ENCODE measurements at places on chromosomes 6 and 20.

GRCh38 chr20:58526411-58526810, 11.2 kb upstream of the APCDD1L start:
- no peak for DNase-seq

GRCh38 chr6:133683606-133684005, 205.3 kb upstream of the TCF21 start:
- DNase-seq = no peak

GRCh38 chr6:190596-191395, 101.5 kb upstream of the DUSP22 start:
- DNase-seq = no peak

GRCh38 chr6:43762966-43763695, 6.9 kb upstream of the VEGFA start:
- DNase-seq = no peak

GRCh38 chr20:63290677-63291472, 2.1 kb upstream of the COL20A1 start:
- DNase-seq = no peak

GRCh38 chr20:59665656-59666555, 61.6 kb downstream of the PHACTR3 start:
- DNase-seq = no peak

DNA sequence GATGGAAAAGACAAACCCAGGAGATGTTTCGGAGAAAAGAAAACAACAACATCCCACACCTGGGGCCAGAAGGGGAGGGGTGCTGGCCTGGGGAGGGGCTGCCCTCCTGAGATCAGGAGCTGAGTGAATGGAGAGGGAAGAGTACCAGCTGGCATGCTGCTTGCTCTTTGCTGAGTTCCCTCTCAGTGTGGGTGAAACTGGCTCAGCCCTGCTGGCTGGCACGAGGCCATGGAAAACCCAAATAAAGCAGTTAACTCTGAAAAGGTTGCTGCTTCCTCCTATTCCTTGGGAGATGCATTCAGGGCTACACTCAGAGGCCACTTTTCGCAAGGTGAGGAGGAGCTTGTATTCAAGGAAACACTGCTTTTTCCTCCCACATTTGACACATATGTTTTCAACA, 8.0 kb upstream of the KCNK16 start:
- DNase-seq = no peak

DNA sequence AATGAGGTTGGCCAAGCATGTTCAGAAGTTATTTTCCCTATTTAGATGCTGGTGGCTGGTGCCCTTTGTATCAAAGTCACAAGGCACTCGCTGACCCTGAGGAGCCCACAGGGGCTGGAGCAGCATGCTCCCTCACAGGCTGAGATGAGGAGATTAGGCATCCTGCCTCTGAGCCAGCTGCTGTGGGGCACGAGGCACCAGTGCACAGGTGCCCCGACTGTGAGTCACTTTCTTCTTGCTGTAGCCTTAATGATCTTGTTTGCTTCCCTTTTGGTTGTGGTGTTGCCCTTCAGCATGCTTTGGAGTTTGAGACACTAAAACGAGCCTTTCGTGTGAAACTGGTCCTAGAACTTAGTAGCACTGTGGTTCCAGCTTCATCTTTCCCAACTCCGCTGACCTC, 4.3 kb downstream of the PSMG4 start:
- DNase-seq = no peak

GRCh38 chr6:48144021-48144420, 33.0 kb upstream of the PTCHD4 start:
- DNase-seq = no peak

GRCh38 chr6:109717971-109718370, 26.9 kb downstream of the FIG4 start:
- no peak for DNase-seq

DNA sequence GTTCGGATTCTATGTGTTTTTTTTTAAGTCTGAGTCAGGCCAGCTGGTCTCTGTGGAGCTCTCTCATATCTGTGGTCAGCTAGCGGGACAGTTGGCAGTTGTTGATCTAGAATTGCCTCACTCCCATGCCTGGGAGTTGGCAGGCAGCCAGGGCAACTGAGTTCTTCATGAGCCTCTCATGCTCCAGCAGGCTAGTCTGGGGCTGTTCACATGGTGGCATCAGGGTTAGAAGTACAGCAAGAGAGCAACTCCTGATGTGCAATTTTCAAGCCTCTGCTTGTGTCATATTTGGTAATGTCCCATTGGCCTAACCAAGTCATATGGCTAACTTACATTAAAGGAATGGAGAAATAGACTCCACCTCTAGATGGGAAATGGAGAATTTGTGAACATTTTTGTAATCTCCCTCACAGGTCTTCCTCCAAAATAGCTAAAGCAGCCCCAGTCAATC, 6.7 kb upstream of the IFT52 start:
- no peak for DNase-seq
